Stimulated activated CD8-positive, alpha-beta memory T cell treated with anti-CD3 and anti-CD28 coated beads, Interleukin-4, amount 100 ng/mL, for 1 hour (primary cell): ENCODE measurements at places on chromosomes 16 and 17.

- DNase-seq = no peak
These were observed 408 bp downstream of the ADGRG1 start for GRCh38 chr16:57628783-57629293.

GRCh38 chr17:40902498-40902897, 17.5 kb upstream of the KRT20 start:
- DNase-seq = no peak

DNA sequence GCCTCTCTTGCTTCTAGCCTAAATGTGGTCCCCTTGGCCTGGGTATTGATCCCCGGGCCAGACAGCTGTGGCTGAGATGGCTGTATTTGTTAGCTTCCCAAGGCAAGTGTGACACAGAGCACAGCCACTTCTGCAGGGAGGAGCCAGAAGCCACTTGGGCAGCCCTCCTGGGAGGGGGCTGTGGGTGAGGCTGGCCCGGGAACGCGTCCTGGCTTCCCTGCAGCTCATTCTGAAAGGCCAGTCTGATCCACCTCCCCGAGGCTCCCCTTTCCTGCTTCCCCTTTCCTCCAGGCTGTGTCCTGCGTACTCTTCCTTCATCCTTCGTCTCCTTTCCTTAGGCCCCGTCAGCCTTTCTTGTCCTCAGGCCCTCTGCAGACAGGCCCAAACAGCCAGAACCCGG, 8.0 kb downstream of the SERPINF2 start:
- DNase-seq = no peak

DNA sequence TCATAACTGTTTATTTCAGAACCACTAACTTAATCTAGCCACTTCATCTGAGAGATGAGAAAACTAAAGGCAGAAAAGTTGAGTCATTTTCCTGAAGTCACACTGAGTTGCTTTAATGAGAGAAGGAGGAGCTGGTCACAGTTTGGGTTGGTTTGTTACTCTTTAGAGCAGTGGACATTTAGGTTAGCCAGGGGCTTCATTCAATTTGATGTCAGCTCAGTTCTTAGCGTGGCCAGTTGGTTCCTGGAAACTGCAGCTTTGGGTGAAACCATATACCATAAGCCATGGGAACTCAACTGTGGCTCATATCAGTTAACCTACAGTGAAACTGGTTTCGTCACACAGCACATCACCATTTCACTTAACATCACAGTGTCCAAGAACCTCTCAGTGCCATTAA, 59.2 kb upstream of the ADORA2B start:
- no peak for DNase-seq

DNA sequence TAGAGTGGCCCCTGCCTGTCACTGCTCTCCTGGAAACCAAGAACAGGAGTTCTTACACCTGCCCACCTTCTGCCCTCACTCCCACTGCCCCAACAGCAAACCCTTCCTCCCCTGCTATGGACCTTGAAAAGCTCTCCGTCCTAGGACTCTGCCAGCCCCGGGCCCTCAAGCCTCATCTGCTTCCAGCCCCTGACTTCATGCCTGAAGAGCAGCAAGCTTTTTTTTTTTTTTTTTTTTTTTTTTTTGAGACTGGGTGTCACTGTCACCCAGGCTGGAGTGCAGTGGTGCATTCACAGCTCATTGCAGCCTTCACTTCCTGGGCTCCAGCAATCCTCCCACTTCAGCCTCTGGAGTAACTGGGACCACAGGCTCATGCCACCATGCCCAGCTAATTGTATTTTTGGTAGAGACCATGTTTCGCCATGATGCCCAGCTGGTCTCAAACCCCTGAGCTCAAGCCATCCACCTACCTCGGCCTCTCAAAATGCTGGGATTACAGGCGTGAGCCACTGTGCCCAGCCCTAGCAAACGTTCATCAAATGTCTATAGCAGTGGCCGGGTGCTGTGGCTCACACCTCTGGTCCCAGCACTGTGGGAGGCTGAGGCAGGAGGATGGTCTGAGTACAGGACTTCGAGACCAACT, 16.9 kb downstream of the CARHSP1 start:
- DNase-seq = no peak

DNA sequence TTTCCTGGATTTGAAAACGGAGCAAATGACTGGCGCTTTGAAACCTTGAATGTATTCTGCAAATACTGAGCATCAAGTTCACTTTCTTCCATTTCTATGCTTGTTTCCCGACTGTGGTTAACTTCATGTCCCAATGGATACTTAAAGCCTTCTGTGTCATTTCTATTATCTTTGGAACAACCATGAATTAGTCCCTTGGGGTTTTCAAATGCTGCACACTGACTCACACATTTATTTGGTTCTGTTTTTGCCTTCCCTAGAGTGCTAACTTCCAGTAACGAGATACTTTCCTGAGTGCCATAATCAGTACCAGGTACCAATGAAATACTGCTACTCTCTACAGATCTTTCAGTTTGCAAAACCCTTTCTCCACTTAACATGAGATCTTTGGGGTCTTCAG, 32.3 kb downstream of the BRCA1 start:
- DNase-seq = no peak

GRCh38 chr17:63834431-63835166, 7.1 kb upstream of the FTSJ3 start:
- DNase-seq = no peak
